ENCODE measurements at places on chromosomes 13 and 19. TPM values are rescaled to one million over a fixed set of nuclear protein-coding genes. Genes with fewer than 3 reads are reported as not detected.

- no peak for DNase-seq
- H3K36me3 ChIP-seq = peaks cover 34% of the 10 kb centered on the region
- H3K4me1 ChIP-seq = peaks cover 45% of the 10 kb centered on the region
- H3K27me3 ChIP-seq = no peaks in the 10 kb centered on the region
- H3K27ac ChIP-seq = no peak overlapping the region
Observed at GRCh38 chr13:48249018-48249417, 16.0 kb downstream of the ITM2B start.

GRCh38 chr13:113415825-113416224, 37.5 kb downstream of the ADPRHL1 start:
- no peak overlapping the region for H3K4me3 ChIP-seq
- H3K27me3 ChIP-seq = no peaks in the 10 kb centered on the region
- H3K36me3 ChIP-seq = no peaks in the 10 kb centered on the region
- H3K4me1 ChIP-seq = no peaks in the 10 kb centered on the region
- no peak overlapping the region for H3K27ac ChIP-seq
- DNase-seq = no peak

DNA sequence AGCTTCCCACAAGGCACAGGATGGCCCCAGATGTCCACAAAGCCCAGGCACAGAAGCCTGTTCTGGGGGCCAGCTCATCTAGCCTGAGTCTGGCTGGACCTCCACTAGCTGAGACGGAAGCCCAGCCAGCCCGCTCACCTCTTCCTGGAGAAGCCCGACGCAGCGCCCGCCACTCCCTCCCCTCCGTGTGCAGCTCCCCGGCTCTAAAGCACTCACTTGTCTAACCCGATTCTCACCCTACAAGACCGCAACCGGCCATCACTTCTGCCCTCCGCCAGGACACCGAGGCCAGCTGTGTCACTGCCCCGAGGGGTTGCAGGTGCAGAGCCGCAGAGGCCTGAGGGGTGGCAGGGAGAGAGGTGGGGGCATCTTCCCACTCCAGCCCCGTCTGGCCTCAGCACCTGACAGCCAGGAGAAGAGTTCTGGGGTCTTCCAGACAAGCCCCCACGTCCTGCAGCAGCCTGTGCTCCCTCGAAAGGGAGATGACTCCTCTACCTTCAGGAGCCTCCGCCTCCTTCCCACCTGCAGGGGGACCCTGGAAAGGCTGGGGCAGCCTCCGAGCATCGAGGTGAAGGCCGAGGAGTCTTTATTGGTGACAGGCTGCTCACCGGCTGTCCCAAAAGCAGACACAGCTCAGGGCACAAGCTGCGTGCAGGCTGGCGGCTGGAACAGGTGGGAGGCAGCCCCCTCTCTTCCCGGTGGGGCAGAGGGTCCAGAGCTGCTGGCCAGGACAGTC, 5.9 kb upstream of the DIRAS1 start:
- no peaks in the 10 kb centered on the region for H3K36me3 ChIP-seq
- H3K27me3 ChIP-seq = no peaks in the 10 kb centered on the region
- H3K4me1 ChIP-seq = no peaks in the 10 kb centered on the region
- H3K27ac ChIP-seq = no peak overlapping the region
- DNase-seq = no peak

DNA sequence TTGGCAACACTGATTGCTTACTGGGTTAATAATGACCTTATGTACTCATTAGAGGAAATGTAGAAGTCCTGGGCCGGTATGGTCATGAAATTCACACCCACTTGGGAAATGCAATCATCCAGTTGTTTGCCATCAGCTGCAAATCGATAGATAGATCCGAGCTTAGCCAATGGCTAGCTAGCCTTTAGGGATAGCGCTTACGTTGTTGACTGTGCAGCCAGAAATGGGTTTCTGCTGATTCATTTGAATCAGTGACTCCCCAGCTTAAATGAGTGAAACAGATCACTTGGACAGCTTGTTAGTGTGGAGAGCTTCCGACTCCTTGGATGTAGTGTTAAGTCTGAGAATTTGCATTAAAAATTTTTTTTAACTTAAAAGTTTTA, 11.8 kb downstream of the IL17D start:
- DNase-seq = no peak
- H3K27me3 ChIP-seq = no peaks in the 10 kb centered on the region
- no peak overlapping the region for H3K27ac ChIP-seq

Gene TBXA2R
- total RNA-seq = 1.7 TPM

- no peaks in the 10 kb centered on the region for H3K36me3 ChIP-seq
- DNase-seq = no peak
- no peak overlapping the region for H3K4me3 ChIP-seq
- peaks cover 6% of the 10 kb centered on the region for H3K27me3 ChIP-seq
Observed at GRCh38 chr13:25192936-25193335, 20.8 kb upstream of the AMER2 start.

Gene PTGER1
- total RNA-seq = not detected

Gene FTL
- 575 TPM for total RNA-seq

Gene MAP1S
- 47.6 TPM for total RNA-seq

GRCh38 chr19:6694147-6694815, 24.3 kb upstream of the TNFSF14 start:
- DNase-seq = no peak
- H3K4me1 ChIP-seq = peaks cover 4% of the 10 kb centered on the region
- H3K27me3 ChIP-seq = no peaks in the 10 kb centered on the region
- no peak overlapping the region for H3K4me3 ChIP-seq

GRCh38 chr13:69769608-69770007, 338.0 kb upstream of the ATXN8OS start:
- H3K4me3 ChIP-seq = no peak overlapping the region
- no peaks in the 10 kb centered on the region for H3K27me3 ChIP-seq
- H3K4me1 ChIP-seq = no peaks in the 10 kb centered on the region

Gene TEX26
- total RNA-seq = not detected

Gene SMIM17
- not detected for total RNA-seq

Gene CCDC159
- 66.5 TPM for total RNA-seq

Gene COX7A1
- total RNA-seq = not detected

DNA sequence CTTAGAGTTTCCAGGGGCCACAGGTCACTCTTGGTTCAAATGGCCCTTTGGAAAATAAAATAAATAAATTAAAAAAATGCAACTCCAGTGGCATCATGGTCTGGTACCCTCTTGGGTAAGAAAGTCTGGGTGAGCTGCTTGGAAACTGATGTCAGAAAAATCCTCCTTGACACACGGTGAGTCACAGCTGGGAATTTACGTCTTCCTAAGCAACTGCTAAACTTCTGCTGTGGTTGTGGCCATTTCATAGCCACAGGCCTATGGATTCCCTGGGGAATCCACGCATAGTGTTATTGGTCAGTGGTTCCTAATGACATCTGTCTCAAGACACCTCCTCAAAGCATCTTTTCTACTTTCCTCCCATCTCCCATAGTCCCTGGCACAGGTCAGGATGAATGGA, 220.8 kb downstream of the COG6 start:
- peaks cover 7% of the 10 kb centered on the region for H3K27me3 ChIP-seq
- no peak for DNase-seq
- H3K36me3 ChIP-seq = no peaks in the 10 kb centered on the region

- H3K27ac ChIP-seq = no peak overlapping the region
- H3K27me3 ChIP-seq = no peaks in the 10 kb centered on the region
- DNase-seq = no peak
- H3K4me3 ChIP-seq = no peak overlapping the region
- H3K36me3 ChIP-seq = no peaks in the 10 kb centered on the region
Observed at GRCh38 chr13:109979228-109979627, 192.8 kb upstream of the IRS2 start.

DNA sequence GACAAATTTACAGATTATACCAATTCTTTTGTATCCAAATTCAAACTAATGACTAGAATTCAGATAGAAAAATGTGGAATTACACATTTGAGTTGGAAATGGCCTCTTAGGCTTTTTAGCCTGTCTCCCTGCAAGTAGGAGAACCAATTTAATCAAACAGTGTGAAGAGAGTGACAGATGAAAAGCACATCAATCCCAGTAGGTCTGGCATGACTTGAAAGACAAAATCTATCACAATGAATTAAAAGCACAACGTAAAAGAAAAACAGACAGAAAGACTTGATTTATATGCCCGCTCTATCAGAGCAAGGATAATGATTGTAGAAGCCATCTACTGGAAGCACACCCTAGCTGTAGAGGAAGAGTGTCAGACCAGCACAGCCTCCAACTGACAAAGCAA, 1084.4 kb upstream of the SPRY2 start:
- no peak overlapping the region for H3K27ac ChIP-seq
- no peak for DNase-seq
- no peaks in the 10 kb centered on the region for H3K4me1 ChIP-seq
- no peaks in the 10 kb centered on the region for H3K36me3 ChIP-seq

- no peak overlapping the region for H3K27ac ChIP-seq
- no peaks in the 10 kb centered on the region for H3K36me3 ChIP-seq
- H3K4me1 ChIP-seq = no peaks in the 10 kb centered on the region
- H3K27me3 ChIP-seq = no peaks in the 10 kb centered on the region
- no peak for DNase-seq
Observed at GRCh38 chr13:96785986-96786385, 208.3 kb downstream of the OXGR1 start.

DNA sequence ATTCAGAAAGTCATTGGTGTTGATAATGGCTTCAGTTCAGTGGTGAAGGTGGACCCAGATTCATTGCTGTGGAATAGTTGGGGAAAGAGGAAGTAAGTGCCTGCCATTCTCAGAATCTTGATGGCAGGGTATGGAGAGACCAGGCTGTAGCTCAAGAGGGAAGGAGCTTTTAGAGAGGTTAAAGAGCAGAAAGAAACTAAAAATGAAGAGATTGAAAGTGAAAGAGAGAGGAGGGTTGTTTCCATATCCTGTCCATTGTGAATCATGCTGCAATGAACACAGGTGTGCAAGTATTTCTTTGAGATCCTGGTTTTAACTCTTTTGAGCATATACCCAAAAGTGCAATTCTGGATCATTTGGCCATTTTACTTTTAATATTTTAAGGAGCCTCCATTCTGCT, 12.5 kb downstream of the GJB6 start:
- peak overlapping the region; percentile 37 for H3K4me3 ChIP-seq
- H3K27me3 ChIP-seq = peaks cover under 1% of the 10 kb centered on the region
- no peak for DNase-seq
- H3K27ac ChIP-seq = peak overlapping the region; percentile 58
- H3K4me1 ChIP-seq = no peaks in the 10 kb centered on the region

DNA sequence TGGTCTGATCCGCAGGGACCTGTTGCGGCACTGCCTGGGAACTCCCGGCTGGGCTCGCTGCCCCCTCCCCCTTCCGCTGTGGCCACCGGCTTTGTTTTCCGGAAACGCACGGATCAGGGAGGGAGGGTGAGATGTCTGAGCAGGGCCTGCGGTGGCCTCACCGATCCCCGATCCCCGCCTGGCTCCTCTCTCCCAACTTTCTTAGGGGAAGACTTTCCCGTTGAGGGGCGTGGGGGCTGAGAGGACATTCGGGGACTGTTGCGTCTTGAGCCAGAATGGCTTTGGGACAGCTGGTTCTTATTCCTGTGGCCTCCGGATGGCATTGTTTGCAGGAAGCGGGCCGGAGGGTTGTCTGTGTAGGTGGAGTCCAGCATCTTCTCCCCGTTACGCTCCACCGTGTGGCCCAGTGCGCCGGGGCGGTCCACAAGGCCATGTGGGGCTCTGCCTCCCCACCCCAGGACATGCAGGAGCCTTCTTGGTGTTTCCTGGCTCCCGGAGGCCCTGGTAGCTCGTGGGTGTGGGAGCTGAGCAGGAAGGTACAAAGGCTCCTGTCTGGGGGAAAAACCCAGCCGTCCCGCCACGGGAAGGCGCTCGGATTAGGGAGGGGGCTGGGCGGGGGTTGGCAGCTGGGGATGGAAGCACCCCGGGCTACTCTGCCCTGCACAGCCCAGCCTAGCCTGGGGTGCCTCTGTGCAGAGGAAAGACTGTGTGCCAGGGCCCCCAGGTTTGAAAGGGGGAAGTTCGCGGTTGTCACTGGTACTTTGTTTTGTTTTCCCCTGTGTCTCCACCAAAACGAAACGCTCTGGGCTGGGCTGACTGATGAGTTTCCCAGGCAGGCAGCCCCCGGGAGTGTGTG, 1.3 kb downstream of the CSNK1G2 start:
- H3K27me3 ChIP-seq = no peaks in the 10 kb centered on the region
- peaks cover 3% of the 10 kb centered on the region for H3K36me3 ChIP-seq
- peak overlapping the region; percentile 76 for H3K4me3 ChIP-seq
- DNase-seq = peak; percentile 69
- H3K4me1 ChIP-seq = peaks cover 33% of the 10 kb centered on the region

DNA sequence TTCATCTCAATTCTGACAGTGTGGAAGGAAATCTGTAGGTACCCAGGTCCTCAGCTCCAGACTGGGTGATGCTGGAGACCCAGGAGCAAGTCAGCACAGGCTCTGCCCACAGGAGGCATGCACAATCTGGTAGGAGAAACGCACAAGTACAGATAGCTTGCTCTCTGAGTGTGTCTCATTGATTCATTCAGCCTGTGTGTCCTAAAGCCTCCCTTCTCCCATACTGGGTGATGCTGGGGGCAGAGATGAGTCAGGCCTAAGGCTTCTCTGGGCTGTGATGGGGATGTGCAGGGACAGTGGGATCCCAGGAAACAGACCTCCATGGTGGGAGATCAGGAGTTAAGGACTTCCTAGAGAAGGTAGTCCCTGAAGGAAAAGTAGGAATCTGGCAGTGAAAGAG, 6.8 kb downstream of the ZNF526 start:
- H3K27ac ChIP-seq = no peak overlapping the region
- H3K4me1 ChIP-seq = peaks cover 3% of the 10 kb centered on the region
- H3K4me3 ChIP-seq = no peak overlapping the region
- DNase-seq = no peak

Gene ZNF132
- total RNA-seq = 1.2 TPM

GRCh38 chr13:61695147-61695546, 279.5 kb upstream of the PCDH20 start:
- H3K27me3 ChIP-seq = no peaks in the 10 kb centered on the region
- H3K4me3 ChIP-seq = no peak overlapping the region
- no peak overlapping the region for H3K27ac ChIP-seq
- H3K4me1 ChIP-seq = no peaks in the 10 kb centered on the region

GRCh38 chr19:4701557-4701956, 22.1 kb downstream of the DPP9 start:
- no peaks in the 10 kb centered on the region for H3K27me3 ChIP-seq
- peaks cover 63% of the 10 kb centered on the region for H3K36me3 ChIP-seq
- no peak for DNase-seq
- H3K4me3 ChIP-seq = no peak overlapping the region

DNA sequence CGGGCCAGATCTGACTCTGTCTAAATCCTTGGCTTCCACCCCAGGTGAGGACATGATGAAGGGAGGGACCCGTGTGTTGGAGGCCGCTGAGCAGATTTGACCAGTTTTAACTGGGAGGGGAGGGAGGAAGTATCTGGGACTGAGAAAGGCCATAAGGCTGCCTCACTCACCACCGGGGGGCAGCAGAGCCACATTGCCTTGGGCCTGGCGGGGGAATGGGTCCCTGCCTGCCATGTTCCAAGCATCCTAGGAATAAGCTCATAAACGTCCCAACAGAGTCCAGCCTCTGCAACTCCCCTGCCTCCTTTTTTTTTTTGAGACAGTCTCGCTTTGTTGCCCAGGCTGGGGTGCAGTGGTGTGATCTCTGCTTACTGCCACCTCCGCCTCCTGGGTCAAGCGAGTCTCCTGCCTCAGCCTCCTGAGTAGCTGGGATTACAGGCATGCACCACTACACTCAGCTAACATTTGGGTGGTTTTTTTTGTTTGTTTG, 15.5 kb downstream of the MAST3 start:
- DNase-seq = peak; percentile 54
- no peak overlapping the region for H3K27ac ChIP-seq

Data from CD4-positive, CD25-positive, alpha-beta regulatory T cell (primary cell).